Epithelial cell of esophagus (primary cell): ENCODE measurements at places on chromosomes 5 and 9.

GRCh38 chr5:133942614-133943474 is 25.6 kb downstream of the C5orf15 start:
- DNase-seq: no peak

- DNase-seq: peak; percentile 52
Measured at GRCh38 chr5:73300337-73301207, 127.6 kb downstream of the TMEM174 start.

DNA sequence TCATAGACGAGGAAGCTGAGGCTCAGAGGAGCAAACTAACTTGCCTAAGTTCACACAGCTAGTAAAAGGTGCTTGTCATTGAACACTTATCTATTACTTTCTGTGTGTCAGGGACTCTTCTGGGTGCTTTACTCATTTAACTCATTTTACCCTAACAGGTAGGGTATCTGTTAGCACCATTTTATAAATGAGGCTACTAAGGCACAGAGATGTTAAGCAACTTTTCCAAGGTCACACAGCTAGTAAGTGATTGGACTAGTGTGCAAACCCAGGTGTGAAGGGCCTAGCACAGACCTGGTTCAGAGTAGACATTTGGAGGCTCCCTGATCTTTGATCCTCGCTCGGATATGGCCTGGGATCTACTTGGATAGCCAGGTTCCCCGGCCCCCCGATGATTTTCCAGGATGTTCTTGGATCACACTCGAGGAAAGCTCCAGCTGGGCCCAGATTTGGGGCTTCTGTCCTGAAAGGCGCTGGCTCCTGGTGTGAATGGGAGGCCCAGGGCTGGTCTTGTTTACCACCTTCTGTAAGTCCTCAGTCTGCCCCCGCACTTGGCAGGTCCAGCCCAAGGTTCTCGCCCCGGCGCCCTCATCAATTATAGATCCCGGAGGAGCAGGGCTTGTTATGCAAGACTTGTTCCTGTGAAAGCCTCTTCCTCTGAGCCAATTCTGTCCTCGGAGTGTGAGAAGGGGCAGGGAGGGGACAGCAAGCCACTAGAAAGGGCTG is 37.5 kb downstream of the GSN start:
- DNase-seq: no peak

- DNase-seq: no peak
Measured at GRCh38 chr5:32030222-32030621, 143.9 kb downstream of the GOLPH3 start.
